ENCODE measurements at places on chromosomes 7 and 10.

GRCh38 chr7:87628780-87629569 lies 777 bp downstream of the RUNDC3B start:
- DNase-seq: peak; percentile 4

- no peak for DNase-seq
Measured at GRCh38 chr10:21726601-21727225, 192.7 kb downstream of the MLLT10 start.

GRCh38 chr7:1516586-1517251 lies 12.5 kb upstream of the INTS1 start:
- DNase-seq: no peak

- DNase-seq: no peak
Measured at GRCh38 chr10:82136103-82136502, 261.1 kb downstream of the NRG3 start.

DNA sequence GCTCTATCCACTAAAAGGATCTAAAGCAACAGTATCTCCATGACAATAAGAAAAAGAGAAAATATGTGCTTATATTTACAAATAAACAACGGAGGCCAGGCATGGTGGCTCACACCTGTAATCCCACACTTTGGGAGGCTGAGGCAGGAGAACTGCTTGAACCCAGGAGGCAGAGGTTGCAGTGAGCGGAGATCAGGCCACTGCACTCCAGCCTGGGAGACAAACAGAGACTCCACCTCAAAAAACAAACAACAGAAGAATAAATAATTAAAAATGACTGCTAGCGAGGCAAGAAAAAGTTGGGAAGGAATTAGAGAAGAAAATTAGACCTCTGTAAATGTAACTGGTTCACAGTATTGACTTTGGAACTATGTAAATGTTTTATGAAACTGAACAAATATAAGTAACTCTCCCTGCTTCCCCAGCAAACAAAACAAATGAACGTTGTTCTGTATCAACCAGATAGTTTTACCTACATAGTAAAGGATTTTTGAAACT lies 17.1 kb downstream of the TRIM24 start:
- DNase-seq: no peak

GRCh38 chr7:36965625-36966024 lies 241.3 kb upstream of the AOAH start:
- no peak for DNase-seq

GRCh38 chr10:19845503-19846368 lies 29.5 kb downstream of the PLXDC2 start:
- DNase-seq: no peak

DNA sequence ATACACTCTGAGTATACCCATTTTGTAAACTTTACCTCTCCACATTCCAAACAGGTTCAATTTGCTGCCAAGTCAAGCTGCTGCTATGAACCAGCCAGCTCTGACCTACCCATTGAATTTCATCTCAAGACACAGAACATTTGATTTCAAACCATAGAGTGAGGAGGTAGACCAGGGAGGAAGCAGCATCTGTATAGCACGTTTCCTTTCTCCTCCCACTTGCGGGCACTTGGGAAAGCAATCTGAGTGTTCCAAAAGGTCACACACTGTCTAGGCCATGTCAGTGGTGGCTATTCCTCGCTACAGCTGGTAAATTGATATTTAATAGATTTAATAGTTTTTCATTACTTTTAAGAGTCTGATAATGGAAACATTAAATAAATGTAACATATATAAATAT lies 147.8 kb upstream of the EEPD1 start:
- peak; percentile 60 for DNase-seq

DNA sequence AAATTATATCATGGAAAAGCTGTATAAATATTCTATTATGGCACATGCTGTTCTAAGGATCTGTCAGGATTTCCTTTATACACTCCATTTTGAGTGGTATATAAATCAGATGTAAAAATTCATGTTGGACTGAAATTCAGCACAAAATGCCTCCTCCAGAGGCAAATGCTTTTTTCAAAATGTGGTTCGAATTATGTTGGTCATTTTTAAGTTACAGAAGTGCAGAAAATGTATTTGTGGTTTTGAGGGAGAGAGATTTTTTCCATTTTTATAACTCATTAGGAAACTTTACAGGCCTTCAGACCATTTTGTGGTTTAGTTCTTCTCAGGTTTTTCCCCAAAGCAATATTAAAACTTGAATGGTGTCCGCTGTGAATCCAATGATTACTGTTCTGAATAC lies 2.9 kb downstream of the PPP1R3A start:
- DNase-seq: no peak

DNA sequence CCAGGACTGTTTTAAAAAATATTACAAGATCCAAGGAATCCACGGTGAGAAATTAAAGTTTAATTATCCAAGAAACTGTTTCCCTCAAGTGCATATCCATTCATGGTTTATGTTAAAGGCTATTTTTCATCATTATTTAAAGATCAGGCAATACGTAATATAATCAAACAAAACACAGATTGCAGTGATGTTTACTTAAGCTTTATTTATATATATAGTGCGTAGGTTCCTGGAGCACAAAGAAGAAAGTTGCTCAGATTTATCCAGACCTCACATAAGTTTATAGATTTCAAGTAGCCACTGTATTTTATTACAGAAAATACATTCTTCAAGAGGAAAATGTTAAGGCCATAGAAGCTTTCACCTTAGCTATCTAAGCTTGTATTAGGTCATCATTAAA lies 210.0 kb upstream of the KLF14 start:
- no peak for DNase-seq

- DNase-seq: no peak
Measured at GRCh38 chr10:97882142-97883091, 32.8 kb downstream of the GOLGA7B start.

DNA sequence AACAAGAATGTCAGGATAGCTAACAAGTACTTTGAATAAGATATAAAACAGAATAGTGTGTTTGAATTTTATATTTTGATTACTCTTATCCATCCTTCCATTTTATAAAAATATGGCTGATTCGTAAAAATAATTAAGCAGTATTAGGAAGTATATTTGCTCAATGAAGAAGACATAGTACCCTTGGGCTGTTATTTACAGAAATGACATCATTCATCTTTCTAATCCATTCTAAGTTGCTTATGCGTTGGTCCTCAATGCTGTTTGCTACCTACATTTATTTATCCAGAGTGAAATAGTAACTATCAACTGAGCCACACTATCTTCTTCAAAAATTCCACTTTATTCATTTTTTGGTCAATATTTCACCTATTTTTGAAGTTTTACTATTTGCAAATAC lies 2.1 kb upstream of the ZNF804B start:
- DNase-seq: no peak

- no peak for DNase-seq
Measured at GRCh38 chr7:22427104-22427503, 70.2 kb upstream of the RAPGEF5 start.
